ENCODE measurements at places on chromosomes 12 and 14.

GRCh38 chr14:49703965-49704364, 11.0 kb downstream of the KLHDC1 start:
- no peak for DNase-seq

GRCh38 chr12:91493308-91493707, 310.7 kb upstream of the DCN start:
- DNase-seq = no peak

DNA sequence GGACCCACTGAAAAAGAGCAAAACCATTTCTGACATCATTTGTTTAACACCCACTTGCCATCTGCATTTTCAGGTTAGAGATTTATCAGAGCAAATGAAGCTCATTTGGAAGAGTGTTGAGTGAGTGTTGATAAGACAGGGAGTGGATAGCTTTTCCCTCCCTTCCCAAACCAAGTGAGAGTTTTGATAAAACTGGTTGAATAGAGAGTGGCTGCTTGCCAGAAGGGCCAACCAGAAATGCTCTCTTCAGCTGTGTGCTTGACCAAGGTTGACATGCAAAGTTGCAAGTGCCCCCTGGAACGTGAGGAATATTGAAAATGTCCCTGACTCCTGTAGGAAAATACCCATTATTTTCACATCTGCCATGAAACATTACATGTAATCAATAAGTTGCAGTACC, 1487.0 kb upstream of the FLRT2 start:
- no peak for DNase-seq

GRCh38 chr12:57343703-57344378, 87.0 kb downstream of the R3HDM2 start:
- DNase-seq = no peak

DNA sequence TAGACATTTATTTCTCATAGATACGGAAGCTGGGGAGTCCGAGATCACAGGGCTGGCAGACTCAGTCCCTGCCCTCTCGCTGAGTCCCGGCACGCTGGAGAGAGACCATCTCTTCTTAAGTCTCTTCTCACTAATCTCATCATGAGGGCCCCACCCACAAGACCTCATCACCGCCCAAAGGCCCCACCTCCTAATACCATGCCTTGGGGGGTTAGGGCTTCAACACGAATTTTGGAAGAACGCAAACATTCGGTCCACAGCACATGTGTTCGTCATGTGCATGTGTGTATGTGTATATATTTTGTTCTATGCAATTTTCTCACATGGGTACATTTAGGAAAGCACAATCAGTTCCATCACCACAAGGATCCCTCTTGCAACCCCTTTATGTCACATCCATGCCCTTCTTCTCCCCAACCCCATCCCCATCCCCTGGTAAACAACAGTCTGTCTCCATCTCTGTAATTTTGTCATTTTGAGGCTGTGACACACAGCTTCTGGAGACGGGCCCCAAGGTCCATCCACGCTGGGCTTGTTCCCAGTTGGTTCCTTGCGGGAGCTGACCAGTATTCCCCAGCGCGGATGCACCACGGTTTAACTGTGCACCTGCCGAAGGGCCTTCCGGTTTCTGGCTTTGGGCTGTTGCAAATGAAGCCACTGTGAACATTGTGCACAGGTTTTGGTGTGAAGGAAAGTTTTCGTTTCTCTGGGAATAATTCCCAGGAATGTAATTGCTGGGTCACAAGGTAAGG, 317.5 kb upstream of the DIO3 start:
- no peak for DNase-seq

DNA sequence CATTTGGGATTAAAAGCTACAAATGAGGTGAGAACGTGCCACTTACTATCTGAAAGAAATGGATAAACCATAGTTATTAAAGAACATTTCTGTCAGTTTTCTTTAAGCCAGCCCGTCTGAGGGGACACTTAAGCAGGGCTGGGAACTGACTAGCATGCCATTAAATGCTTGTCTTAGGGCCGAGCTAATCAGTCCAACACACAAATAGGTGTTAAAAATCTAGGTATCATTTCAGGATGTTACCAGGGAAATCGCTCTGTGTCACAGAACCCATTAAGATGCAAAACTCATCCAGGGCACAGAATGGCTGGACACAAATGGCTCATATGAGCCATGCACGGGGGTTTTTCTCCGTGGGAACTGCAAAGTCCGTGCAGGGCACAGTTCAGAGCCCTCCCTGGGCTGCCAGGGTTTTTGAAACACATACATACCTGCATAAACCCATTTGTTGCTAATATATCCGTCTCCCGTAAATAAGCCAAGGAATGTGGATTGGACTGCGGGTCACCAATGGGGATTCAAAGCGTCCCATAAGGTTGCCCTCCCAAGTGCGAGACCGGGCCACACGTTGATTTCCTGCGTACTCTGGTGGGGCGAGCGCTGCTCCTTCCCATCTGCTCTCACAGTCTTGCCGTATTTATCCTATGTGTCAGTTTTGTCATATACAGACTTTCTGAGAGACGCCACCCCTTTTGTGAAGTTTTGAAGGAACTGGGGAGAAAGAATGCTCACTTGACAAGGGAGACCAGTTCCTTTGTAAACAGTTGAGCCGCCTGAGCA, 5.4 kb upstream of the GSC start:
- DNase-seq = no peak

GRCh38 chr12:124874988-124875802, 11.5 kb upstream of the SCARB1 start:
- DNase-seq = no peak

DNA sequence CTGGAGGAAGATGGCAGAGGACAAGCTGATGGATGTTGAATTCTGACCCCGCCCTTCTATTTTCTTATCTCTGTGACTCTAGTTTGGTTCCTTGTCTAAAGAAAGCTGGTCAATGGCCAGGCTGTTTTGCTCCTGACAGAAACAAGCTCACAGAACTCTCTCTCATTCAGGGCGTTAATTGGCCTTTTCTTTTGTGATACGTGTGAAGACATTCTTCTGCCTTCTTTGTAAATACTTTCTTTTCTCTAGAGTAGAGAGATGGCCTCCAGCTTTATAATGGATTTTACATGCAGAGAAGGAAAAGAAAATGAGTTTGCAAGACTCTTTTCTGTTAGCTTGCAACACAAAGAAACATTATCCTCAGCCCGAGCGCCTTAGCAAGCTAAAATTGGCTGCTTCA, 492.2 kb upstream of the CCDC196 start:
- no peak for DNase-seq

DNA sequence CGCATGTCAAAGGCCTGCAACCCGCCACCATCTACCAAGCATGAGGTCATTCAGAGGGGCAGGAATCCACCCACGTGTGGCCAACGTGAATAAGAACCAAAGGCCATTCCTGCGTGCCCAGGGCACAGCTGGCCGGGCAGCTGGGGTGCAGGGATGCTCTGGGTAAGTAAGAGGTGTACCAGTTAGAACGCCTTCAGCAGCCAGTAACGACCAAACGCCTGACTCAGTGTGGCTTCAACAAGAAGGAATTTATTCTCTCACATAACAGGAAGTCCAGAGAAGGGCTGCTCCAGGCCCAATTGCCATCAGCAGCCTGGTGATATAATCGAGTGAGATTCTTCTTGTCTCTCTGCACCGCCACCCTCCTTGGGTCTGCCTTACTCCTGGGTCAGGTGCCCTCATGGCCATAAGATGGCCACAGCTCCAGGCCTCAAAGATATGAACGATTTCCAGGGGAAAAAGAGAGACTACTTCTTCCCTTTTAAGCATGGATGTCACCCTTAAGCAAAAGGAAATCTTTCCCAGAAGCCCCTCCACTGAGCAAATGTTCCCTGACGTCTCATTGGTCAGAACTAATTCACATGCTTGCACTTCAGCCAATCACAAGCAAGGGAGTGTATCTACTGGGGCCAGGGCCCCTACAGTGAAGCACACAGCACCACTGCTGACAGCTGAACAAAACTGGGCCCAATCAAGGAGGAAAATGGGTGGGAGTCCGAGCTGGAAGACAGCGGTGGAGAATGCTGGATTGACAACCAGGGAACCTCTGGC, 7.3 kb downstream of the TTC7B start:
- no peak for DNase-seq

GRCh38 chr12:67968321-67968720, 20.9 kb upstream of the IFNG-AS1 start:
- DNase-seq = no peak

All from body of pancreas (tissue), 4 donors.